ENCODE measurements at places on chromosomes 6 and 20.

DNA sequence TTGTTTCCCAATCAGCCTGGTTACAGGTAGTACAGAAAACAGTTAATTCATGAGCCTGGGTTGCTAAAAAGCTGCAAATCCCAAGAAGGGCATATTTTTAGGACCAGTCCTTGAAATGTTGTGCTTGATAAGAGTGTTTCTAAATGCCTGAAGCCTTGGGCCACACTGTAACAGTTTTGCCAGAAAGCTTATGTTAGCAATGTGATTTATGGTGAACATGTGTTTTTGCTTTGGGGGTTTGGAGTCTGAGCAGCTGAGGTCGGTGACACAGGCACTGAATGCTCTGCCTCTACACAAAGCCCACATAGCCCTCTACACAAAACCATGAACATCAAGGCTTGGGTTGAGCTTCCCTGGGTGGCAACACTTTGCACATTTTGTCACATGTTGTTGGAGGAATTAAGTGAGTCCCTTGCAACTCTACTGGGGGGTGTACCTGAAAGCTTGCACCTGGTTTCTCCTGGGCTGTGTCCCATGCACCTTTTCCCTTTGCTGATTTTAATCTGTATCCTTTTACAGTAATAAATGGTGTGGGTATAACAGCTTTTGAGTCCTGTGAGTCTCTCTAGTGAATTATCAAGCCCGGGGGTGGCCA is 22.2 kb downstream of the AHI1 start:
- DNase-seq = peak; percentile 63

GRCh38 chr20:63652192-63652980 is 838 bp downstream of the STMN3 start:
- peak; percentile 28 for DNase-seq

DNA sequence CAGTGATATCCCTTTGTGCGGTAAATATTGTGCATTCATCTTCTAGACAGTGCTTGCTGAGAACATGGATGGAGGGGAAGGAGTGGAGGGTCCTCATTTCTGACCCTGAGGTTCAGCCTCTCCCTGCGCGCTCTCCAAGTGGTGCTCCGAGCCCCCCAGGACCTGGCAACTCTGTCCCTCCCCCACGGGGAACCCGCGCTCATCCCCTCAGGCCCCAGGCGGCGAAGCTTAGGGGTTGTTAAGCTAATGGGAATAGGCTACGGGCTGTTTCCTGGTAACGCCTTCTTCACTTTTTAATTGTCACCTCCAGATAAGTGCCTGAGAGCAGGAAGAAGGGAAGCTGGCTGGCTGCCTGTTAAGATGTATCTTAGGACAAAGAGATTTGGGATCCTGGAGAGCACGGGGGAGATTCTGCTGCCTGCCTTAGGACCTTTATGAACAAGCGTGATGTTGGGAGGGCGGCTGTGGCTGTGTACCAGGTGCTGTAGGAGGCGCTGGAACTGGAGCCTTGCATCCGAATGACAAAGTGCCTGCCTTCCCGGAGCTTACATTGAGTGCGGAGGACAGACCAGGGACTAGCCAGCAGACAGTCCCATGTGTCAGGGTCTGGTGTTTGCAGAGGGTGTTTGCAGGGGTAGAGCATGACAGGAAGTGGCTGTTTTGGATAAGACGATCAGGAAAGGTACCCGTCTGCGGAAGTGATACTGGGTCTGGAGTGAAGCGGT is 11.7 kb downstream of the TSHZ2 start:
- DNase-seq = no peak

DNA sequence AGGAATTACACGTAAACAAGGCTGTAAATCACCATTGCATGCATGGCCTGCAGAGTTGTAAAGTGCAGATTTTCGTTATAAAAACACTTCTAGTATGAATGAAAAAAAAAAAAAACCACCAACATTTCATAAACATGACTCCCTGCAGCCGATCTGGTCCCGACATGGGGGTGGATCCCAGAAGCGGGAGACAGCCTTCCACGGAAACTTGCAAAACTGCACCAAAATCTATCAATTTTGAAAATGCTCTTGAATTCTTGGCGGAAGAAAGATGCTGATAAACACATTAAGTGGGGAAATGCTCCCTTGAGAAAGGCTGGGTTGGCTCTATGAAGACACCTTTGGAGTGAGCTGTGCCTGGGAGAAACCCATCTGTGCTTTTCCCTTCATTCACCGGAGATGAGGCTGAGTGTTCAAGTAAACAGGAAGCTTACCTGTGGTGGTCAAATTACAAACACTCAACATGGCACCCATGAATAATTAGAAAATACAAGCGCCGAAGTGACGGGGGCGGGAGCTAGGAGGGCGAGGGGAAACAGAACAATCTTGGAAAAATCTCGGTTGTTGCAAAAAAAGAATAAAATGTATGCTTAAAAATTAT is 845 bp upstream of the ANKRD60 start:
- DNase-seq = no peak

DNA sequence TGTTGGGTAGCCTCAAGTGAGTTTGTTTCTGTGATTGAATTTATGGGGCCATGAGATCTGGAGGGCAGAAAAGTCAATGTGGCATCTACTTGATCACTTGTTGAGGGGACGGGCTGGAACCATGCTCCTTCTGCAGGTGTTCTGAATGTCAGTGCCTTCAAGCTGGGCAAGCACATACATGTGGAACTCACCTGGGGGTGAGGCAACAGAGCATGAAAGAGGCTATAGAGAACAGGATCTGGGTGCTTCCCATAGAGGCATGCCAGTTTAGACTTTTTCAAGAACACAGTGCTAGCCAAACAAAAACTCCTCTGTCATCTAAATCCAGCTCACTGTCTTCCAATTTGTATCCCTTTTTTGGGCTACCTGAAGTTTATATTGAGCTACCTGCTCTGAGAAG is 77.8 kb upstream of the SLC35B3 start:
- DNase-seq = no peak
